ENCODE measurements at places on chromosomes 5 and 9.

DNA sequence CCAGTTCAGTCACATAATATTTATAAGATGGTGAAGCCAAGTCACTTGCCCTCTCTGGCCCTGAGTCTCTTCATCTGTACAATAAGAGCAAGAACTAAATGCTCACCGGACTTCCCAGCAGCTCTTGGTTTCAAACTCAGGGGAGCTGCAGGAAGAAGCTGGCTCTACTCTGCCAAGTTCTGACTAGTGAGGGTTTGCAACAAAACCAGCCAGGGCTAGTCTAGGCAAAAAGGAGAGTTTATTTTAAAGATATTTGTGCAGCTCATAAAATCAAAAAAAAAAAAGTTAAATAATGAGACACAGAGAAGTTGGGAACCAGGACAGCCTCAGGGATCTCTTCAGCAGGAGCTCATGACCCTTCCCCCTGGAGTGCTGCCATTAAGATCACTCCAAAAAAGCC is 107.3 kb downstream of the DOCK2 start:
- DNase-seq, result no peak

DNA sequence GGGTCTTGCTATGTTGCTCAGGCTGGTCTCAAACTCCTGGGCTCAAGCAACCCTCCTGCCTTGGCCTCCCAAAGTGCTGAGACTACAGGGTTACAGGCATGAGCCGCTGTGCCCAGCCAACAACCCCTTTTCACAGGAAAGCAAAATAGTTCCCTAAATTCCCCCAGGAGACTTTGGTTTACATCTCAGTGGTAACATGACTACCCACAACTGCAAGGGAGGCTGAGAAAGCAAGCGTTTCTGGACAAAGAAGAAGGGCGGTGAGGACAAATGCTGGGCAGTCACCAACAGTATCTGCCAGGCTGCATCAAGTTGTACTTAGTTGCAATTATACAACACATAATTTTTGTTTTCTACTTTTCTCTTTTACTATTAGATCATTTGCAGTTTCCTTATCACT is 7.4 kb upstream of the ADGRD2 start:
- DNase-seq, result no peak

DNA sequence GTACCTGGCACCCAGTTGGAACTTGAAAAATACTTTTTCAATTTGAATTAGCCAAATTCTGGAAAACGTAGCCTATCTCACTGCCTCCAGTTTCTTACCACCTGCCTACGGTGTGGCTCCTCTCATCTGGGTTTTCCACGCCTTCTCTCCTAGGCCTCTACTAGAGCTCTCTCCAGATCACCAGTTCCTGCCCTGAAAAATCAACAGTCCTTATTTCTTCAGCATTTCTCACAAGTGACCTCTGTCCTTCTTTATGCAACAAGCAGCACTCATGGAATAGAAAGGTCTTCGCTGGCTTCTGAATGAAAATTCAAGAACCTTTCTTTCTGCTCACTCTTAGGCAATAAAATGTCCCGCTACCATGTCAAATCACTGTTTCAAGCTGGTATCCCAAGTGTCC is 64.8 kb downstream of the PIP5K1B start:
- no peak for DNase-seq

GRCh38 chr5:150561192-150561512 is 53.2 kb downstream of the NDST1 start:
- DNase-seq, result no peak

DNA sequence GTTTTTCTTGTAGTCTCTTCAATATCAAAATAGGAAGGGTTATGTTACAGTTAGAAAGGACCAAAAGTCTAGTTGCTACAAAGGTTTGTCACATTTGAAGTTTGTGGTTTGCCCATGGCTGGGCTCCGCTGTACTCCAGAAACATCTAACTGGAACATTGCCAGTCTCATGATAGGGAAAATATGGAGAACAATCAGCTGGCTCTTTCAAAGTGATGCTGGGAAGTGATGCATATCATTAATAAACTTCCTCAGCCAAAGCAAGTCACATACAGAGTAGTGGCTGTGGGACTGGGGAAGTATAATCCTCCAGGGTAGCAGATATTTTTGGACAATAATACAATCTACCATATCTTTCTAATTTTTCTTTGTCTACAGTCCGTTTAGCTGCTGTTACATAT is 8.8 kb downstream of the BTF3 start:
- DNase-seq, result no peak

DNA sequence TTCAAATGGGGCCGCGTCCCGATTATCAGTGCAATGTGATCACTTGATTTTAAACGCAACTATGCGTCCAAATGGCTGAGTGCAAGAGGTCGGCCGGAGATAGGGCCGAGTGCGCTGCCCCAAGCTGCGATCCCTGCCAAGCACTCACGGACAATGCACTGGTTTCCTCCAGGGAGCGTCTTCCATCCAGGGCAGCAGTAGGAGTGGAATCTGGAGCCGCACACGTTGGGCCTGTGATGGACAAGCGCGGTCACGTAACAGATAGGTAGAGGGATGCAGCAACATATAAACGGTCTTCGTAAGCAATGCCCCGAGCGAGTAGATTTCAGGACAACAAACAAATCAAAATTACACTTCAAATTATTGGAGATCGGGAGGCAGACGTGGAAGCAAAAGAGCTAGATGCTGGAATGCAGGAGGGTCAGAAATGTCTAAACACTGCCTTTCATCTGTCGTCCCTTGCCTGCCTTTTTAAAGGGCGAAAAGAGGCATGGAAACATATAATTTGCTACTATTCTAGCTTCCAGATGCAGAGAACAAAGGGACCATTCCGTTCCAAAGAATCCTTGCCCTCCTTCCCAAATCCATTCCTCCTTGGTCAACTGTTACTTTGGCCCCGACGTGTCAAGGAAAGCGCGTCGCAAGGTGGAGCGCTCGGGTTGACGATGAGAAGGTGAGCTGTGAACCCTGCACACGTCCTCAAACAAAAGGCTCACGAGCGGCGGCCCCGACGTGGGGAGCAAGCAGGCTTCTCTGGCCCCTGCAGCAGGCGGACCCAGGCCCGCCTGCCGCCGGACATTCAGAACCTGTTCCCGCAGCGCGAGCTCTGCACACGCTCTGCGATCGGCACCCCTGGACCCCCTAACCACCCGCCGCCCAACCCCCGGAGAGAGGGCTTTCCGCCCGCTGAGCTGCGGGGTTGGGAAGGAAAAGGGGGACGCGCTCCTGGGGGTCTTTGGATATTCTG is 1.5 kb downstream of the FBN2 start:
- no peak for DNase-seq

DNA sequence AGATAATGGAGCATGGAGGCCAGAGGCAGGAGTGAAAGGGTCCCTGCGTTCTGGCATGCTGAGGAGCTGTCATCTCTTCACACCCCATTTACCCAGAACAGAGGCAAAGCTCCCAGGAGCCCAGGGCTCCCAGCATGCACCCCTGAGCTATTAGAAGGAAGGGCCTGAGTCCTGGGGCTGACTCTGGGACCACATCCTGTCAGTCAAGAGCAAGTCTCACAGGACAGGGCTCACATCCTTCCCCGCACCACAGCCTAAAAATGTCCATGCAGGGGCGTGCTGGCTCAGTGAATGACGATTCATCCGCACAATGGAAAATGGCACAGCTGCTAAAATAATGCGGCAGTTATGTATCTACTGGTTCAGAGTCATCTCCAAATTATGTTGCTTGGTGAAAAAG is 31.4 kb downstream of the CAMK2A start:
- no peak for DNase-seq

- no peak for DNase-seq
Measured at GRCh38 chr5:117803533-117803932, 1184.8 kb downstream of the DTWD2 start.

- no peak for DNase-seq
Measured at GRCh38 chr5:152987131-152987530, 503.3 kb upstream of the GRIA1 start.

DNA sequence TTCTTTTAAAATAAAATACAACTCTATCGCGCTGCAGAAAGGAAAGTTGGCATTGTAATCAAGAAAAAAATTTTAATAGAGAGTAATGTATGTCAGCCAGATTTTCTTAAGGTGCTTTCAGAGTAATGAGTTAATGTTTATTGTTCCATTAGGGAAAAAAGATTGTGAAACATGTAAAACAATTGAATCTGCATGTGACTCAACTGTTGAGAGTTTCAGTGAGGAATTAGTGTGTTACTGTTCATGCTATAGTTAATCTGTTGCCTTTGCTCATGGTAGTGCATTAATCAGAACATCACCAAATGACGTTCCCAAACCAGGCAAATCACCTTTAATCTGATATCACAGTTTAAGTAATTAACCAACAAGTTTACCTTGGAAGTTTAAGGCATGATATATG is 600.5 kb downstream of the NR2F1-AS1 start:
- no peak for DNase-seq

GRCh38 chr5:77994943-77995342 is 218.8 kb upstream of the TBCA start:
- DNase-seq, result no peak

DNA sequence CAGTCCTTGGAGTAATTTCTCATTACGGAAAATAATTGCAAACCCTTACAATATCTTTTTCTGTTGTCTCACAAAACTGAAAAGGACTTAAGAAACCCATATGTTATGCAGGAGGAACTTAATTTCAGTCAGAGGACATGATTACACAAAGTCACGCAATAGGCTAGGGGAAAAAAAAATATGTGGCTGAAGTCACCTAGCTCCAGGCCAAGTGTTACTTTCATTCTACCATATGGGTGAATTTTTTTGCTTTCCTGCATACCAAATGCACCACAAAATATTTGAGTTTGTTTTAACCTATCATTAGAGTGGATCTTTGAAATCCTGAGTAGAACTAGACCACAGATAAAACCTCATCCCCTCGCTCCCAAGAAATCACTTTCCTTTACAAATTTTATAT is 523.5 kb downstream of the CAAP1 start:
- no peak for DNase-seq

GRCh38 chr5:168978015-168978414 is 322.9 kb downstream of the SLIT3 start:
- no peak for DNase-seq

DNA sequence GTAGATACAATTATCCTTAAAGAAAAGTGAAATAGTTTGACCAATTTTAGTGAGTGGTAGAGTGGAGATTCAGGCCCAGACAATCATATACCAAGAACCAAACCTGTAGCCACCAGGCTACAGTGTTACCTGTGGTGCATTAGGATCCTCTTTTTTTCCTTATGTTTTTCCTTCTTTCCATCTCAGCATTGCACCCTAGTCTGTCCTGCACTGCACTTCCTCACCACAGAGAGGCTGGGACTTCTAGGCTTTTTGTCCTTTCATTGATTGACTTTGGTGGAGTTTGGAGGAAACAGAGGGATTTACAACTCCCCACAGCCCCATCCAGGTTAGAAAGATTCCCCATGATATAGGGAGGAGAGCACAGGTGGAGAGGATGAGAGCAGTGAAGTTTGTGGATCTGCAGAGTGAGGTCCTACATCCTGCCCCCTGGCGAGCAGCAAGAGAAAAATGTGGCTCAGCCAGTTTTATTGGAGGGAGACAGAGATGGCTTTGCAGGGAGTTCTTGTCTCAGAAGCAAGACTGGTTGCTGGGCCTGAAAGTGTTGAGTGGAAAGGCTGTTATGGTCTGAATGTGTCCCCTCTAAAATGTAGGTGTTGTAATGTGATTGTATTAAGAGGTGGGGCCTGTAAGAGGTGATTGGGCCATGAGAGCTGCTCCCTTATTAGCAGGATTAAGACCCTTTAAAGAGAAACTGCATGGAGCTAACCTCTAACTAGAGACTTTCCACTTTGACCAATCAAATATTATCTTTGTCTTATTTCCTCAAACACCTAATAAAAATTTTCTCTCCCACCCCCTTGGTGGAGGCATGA is 36.2 kb downstream of the KIF4B start:
- DNase-seq, result no peak

DNA sequence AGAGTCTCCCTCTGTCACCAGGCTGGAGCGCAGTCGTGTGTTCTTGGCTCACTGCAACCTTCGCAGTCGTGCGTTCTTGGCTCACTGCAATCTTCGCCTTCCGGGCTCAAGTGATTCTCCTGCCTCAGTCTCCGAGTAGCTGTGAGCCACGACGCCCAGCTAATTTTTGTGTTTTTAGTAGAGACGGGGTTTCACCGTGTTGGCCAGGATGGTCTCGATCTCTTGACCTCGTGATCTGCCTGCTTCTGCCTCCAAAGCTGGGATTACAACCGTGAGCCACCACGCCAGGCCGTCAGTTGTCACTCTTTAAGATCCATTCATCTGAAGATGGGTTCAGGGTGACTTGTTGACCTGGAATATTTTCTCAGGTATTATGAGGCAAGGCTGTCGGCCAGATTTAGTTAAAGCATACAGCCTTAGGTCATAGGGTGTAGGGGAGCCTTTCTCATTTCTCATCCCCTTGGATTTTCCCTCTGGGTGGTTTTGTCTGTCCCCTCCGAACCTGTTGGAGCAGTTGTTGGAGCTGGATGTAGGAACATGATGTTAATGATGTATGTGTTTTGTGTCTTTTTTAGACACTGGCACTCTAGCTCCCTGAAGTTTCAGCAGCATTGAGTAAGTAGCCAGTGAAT is 1.6 kb downstream of the SLC22A5 start:
- no peak for DNase-seq

- no peak for DNase-seq
Measured at GRCh38 chr5:83406906-83407305, 64.6 kb upstream of the VCAN start.

DNA sequence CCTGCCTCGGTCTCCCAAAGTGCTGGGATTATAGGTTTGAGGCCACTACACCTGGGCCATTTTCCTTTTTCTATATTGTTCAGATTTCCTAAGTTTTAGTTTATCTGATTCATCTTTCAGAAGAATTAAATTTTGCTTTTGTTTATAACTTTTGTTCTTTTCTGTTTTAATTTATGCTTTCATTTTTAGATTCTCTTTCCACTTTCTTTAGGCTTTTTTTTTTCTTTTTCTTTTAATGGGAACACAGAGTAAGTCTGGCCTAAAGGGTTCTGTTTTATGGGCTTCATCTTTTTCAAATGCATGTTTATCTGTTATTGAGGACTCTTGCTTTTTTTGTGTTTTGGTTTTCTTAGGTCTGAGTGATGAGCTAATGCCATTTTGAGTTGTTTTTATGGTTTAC is 42.1 kb downstream of the SNX30 start:
- no peak for DNase-seq

- DNase-seq, result no peak
Measured at GRCh38 chr9:126515873-126516505, 97.7 kb upstream of the LMX1B start.

Measured in activated CD4-positive, alpha-beta T cell treated with anti-CD3 and anti-CD28 coated beads for 24 hours (primary cell).